ENCODE measurements at places on chromosomes 5 and 9.

- DNase-seq, result no peak
Measured at GRCh38 chr5:91848453-91848852, 465.3 kb upstream of the ARRDC3 start.

DNA sequence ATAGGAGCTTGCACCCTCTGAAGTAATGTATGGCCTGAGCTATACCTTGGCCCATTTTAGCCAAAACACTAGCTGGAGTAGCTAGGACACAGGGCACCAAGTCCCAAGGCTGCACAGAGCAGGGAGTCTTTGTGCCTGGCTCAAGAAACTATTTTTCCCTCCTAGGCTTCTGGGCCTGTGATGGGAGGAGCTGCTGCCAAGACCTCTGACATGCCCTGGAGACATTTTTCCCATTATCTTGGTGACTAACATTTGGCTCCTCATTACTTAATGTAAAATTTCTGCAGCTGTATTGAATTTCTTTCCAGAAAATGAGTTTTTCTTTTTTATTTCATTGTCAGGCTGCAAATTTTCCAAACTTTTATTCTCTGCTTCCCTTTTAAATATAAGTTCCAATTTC lies 1099.2 kb downstream of the CDH18 start:
- no peak for DNase-seq

DNA sequence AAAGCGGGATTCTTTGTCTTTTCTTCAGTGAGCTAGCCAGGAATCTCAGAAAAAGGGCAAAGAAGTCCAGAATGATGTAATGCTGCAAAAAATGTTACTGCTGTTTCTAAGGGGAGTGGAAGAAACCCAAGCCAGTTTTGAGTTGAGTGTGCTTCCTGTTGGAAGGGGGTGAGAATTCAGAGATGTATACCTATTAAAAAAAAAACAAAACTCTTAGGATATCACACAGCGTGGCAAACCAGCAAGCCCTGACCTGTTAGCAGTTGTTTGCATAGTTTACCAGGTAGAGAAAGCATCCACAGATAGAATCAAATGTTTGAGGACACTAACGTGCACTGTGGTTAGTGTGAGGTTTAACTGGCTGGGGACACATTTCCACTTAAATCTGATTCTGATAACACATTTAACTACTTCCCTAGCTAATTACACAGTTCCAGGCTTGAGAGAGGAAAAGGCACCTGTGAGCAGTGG lies 11.4 kb downstream of the BASP1 start:
- DNase-seq, result peak; percentile 15

- no peak for DNase-seq
Measured at GRCh38 chr9:8265281-8265680, 465.7 kb upstream of the DMAC1 start.

- no peak for DNase-seq
Measured at GRCh38 chr5:91266184-91266705, 116.9 kb downstream of the ARRDC3 start.

DNA sequence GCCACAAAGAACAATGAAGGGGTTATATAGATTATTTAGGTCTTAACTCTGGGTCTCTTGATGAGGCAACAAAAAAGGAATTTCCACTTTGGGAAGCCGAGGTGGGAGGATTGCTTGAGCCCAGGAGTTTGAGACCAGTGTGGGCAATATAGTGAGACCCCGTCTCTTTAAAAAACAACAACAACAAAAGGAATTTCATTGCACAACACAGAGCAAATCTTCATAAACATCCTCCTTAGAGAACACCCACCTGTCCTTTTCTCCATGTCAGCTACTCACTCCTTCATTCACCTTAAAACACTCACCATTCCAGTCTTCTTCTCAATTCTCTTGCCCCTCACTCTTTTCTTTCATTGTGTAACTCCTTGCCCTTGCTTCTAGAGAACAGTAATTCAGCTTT lies 39.8 kb upstream of the CEMIP2 start:
- DNase-seq, result no peak

GRCh38 chr5:53739111-53739510 lies 178.7 kb downstream of the NDUFS4 start:
- DNase-seq, result no peak

DNA sequence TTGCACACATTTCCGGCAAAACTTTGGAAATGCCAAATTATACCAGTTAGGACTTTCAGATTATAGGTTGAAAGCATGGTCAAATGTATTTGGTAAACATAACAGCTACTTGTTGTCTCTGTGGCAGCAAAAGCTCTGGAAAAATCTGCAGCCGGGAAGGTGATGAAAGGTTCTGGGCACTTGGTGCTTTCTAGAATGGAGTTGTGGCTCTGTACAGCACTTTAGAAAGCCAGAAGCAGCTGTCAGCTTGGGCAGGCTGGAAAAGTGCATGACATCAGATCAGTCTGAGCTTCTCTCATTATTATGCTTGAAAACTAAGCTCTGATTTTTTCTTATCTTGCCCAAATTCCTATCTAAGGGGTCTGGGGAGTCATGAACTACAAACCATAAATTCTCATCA lies 118.6 kb upstream of the MAST4 start:
- DNase-seq, result no peak

GRCh38 chr5:142314109-142314508 lies 10.7 kb downstream of the SPRY4 start:
- no peak for DNase-seq

DNA sequence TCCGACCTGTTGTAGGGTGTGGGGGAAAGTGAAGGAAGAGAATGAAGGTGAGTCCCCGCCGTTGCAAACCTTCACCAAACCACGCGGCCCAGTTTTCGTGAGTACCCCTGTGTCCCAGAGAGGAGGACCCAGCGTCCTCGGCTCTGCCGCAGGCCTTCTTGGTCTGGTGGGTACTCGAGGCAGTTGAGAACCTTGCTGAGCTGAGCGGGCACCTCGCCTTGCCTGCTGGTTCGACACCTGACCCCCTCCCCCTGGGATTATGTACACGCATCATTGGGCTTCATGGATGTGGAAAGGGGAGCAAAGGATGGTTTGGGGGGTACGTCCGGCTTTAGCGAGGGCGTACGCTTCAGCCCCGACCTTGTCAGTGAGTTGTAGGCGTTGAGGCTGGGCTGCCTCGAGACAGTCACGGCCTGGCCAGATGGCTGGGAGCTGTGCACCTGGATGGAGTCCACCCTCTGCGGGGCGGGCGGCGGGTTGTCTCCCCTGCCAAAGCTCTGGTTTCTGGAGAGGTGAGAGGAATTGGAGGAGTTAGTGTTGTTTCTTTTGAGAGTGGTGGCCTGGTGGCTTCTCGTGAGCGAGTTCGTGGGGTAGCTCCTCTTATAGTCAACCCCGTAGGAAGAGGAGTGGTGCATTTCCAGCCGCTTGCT lies 128.1 kb downstream of the SEMA6A start:
- no peak for DNase-seq

- DNase-seq, result no peak
Measured at GRCh38 chr5:56550227-56550626, 265.1 kb upstream of the MAP3K1 start.
